ENCODE measurements at places on chromosomes 1 and 21. TPM values are rescaled to one million over a fixed set of nuclear protein-coding genes. Genes with fewer than 3 reads are reported as not detected.

- no peak for DNase-seq
Observed at GRCh38 chr1:37670133-37670532, 22.2 kb upstream of the CDCA8 start.

The HOOK1 gene
- 4.0 TPM for total RNA-seq

The KRTAP21-2 gene
- not detected for total RNA-seq

The AKT3 gene
- total RNA-seq: 20.6 TPM

DNA sequence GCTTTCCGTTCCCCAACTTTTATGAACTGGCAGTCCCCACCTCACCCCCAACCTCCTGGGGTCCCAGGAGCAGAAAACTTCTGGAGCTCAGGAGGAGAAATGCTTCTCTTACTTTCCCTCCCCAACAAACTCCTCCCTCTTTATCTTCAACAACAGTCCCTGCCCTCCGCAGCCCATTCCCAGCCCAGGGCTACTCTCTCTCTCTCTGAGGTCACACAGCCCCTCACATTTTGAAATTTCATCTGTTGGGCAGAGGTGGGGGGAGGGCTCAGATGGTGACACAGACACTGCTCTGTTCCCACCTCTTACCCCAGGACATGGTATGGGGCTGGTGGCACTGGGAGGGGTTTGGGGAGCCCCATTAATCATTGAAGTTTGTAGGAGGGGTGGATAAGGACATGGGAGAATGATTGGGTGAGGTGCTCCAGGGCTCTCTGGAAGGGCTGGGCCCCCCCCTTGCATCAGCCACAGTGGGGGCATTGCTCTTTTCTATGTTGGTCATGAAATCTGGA lies 6.0 kb downstream of the PIK3CD start:
- DNase-seq: no peak

DNA sequence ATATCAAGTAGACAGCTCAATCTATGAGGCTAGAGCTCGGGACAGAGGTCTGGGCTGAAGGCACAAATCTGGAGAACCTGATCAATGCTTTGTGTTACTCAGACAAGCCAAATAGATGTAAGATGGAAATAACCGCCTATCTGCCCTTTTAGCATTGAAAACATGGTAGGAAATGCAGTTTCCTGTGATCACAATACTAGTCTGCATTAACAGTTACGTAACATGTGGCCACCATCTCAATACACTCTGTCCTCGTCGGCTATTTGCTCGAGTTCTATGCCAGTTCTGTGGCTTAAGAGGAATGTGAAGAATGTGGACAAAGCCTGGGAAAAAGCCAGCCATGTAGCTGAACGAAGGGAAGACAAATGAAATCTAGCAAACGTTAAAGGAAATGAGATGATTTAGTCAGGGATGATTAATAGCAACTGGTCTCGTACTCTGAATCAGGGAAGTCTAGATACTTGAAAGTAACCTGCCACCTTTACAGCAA lies 73.3 kb downstream of the HSF2BP start:
- no peak for DNase-seq

DNA sequence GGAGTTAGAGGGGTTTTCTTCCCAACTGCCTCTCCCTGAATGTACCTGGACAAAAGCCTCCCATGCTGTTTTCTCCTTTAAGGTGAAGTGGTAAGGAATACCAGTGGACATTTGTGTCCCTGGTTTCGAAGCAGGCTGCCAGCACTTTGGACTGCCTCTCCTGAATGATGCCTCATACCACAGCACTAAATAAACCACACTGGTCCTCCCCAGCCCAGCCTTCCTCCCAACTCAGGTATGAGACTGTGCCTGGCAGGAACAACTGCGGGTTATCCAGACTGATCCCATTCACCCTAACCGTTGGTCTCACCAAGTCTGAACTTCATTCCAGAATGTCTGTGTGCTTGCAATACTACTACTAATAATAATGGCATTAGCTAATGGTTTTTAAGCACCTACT lies 9.3 kb downstream of the COQ8A start:
- no peak for DNase-seq

The LAMC1 gene
- 84.1 TPM for total RNA-seq

DNA sequence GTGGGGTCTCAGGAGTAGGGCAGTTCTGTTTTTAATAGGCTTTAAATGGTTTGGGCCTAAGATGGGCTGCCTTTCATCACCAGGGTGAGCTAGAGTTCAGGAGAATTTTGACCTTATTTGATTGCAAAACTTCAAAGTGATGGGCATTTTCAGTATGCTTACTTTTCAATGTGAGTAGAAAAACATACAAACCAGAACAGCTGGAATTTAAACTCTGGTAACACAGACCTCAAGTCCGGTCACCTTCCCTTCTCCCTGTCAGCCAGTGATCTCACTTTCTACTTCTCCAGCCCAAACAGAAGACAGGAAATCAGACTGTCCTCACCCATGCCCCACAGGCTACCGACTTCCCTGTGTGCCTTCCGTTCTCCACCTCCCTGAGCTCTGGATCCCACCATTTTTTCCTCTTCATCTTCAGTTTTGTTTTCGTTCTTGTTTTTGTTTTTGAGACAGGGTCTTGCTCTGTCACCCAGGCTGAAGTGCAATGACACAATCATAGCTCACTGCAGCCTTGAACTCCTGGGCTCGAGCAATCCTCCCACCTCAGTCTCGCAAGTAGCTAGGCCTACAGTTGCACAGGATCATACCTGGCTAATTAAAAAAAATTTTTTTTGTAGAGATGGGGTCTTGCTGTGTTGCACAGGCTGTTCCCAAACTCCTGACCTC lies 374.0 kb downstream of the CAMTA1 start:
- no peak for DNase-seq

DNA sequence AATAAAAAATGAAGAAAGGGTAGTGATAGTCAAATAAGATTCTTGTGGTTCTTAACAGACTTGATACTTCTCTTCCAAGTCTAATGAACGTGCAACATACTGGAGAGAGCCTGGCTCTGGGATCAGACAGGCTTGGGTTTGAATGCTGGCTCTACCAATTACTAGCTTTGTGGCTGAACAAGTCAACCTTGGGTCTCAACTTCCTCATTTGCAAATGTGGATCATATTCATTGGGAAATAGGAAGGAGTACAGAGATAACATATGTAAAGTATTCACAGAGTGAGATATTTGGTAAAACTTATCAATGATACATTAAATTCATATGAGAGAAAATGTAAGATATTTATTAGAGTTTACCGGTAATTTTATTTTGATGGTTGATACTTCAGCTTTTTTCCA lies 2.0 kb downstream of the EDEM3 start:
- DNase-seq: no peak

The CFAP298 gene
- 20.2 TPM for total RNA-seq

GRCh38 chr1:98749152-98749756 lies 87.7 kb downstream of the SNX7 start:
- no peak for DNase-seq

- no peak for DNase-seq
Observed at GRCh38 chr1:199084293-199084692, 445.5 kb downstream of the PTPRC start.

GRCh38 chr1:191695865-191696264 lies 462.4 kb upstream of the RGS18 start:
- DNase-seq: no peak

DNA sequence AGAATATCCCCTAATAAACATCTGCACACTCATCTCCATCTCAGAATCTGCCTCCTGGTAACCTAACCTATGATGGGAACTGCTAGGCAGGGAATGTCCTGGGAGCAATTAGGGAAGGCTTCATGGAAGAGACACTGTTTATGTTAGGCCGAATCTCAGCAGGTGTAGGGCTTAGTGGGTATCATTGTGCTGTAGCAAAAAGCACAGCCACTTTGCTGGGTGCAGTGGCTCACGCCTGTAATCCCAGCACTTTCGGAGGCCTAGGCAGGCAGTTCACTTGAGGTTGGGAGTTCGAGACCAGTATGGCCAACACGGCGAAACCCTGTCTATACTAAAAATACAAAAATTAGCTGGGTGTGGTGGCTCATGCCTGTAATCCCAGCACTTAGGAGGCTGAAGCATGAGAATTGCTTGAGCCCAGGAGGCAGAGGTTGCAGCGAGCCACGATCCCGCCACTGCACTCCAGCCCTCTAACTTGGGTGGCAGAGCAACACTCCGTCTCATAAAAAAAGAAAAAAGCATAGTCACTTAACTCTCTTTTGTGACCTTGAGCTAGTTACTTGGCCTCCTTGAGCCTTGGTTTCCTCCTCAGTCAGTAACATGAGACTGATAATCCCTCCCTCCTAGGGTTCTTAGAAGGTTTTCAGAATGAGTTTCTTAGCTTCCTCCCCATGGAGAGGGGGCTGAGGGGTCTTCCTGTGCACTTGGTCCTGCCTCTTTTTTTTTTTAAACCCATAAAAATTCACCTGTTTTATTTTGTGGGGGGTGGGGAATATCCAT lies 3.5 kb downstream of the RAB42 start:
- no peak for DNase-seq

DNA sequence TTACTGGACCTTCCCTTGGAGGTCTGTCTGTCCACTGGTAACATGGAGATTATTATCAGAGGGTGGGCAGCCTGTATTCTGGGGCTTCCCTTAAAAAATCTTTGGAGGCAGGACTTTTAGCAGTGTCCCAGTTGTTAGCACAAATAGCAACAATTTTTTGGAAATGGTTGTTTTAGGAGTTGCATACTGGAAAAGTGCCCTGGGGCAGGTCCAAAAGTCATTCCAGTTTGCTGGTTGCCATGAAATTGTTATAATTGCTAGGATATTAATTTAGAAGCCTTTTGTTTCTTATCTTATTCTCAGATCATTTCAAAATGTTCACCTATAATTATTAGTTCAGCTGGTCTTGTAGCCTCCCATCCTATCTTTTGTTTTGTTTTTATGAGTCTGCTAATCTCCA lies 71.0 kb downstream of the PTGS2 start:
- DNase-seq: no peak

Measured in left ventricle myocardium inferior (tissue), 1 donor.